ENCODE measurements at places on chromosomes 16 and 17. TPM values are rescaled to one million over a fixed set of nuclear protein-coding genes. Genes with fewer than 3 reads are reported as not detected.

- DNase-seq, result no peak
- no peaks in the 10 kb centered on the region for H3K4me1 ChIP-seq
- no peaks in the 10 kb centered on the region for H3K36me3 ChIP-seq
- no peak overlapping the region for H3K27ac ChIP-seq
- no peak overlapping the region for H3K4me3 ChIP-seq
Measured at GRCh38 chr16:66322174-66322573, 44.3 kb upstream of the CDH5 start.

GRCh38 chr16:71569621-71570020 lies 7.3 kb downstream of the TAT start:
- DNase-seq, result no peak
- H3K27ac ChIP-seq, result no peak overlapping the region
- H3K36me3 ChIP-seq, result peaks cover 13% of the 10 kb centered on the region
- no peaks in the 10 kb centered on the region for H3K27me3 ChIP-seq
- peaks cover 31% of the 10 kb centered on the region for H3K4me1 ChIP-seq

DNA sequence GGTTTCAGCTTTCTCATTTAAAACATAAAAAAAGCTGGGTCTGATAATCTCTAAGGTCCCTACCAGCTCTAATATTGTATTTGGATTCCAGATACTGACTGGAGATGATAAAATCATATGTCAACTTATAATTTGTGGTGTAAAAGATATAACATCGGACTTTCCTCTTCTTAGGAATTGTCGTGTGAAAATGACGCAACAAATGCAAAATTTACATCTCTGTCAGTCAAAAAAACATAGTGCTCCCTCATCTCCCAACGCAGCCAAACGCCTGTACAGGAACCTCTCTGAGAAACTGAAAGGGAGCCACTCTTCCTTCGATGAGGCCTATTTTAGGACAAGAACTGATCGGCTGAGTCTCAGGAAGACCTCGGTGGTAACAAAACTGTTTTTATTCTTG lies 197.3 kb downstream of the ANKFN1 start:
- H3K27ac ChIP-seq, result no peak overlapping the region
- H3K36me3 ChIP-seq, result no peaks in the 10 kb centered on the region
- H3K27me3 ChIP-seq, result no peaks in the 10 kb centered on the region

DNA sequence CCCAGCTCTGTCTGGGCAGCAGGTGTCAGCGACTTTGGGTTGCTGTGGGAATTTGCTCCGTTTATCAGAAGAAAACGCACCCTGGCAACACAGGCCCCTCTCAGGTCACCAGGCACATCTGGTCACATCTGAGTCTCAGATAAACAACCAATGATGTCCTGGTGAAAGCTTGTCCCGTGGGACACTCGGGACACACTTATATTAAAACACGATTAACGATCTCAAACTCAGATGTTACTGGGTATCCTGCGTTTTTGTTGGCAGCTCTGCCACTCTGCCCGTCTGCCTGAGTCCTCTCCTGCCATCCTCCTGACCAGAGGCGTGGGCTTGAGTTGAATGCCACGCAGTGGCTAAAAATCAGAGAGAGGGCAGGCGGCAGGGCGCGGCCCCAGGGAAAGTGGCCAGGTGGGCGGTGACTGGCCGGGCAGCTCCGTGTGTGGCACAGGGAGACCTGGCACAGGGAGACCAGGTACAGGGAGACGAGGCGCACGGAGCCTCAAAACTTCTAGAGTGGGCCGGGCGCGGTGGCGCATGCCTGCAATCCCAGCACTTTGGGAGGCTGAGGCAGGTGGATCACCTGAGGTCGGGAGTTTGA lies 2.1 kb downstream of the SECTM1 start:
- no peak for DNase-seq
- H3K4me3 ChIP-seq, result peak overlapping the region; percentile 60
- peak overlapping the region; percentile 58 for H3K27ac ChIP-seq
- peaks cover 34% of the 10 kb centered on the region for H3K36me3 ChIP-seq
- H3K4me1 ChIP-seq, result peaks cover 18% of the 10 kb centered on the region

DNA sequence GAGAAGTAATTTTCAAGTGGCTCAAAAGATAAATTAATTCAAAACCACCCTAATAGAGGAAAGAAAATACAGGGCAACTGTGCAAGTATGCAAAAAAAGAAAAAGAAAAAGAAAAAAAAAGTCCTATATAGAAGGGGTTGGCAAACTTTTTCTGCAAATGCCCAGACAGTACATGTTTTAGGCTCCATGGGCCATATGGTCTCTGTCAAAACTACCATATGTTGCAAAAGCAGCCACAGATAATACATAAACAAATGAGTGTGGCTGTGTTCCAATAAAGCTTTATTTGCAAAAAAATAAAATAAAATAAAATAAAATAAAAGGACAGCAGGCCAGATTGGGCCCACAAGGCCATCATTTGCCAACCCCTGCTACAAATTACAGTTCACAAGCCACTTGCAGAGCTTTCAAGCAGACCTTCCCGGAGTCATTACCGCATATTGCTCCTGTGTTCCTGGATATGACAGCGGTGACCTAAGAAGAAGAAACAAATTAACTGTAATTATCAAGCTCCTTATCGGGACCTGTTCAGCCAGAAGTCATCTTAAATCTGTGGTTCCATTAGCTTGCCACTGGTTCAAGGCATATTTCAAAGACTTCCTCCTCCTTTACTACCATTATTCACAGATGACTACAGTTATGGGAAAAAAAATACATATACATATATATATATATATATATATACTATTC lies 15.9 kb downstream of the ZC3H7A start:
- no peak overlapping the region for H3K4me3 ChIP-seq
- no peaks in the 10 kb centered on the region for H3K27me3 ChIP-seq
- H3K36me3 ChIP-seq, result peaks cover 73% of the 10 kb centered on the region

DNA sequence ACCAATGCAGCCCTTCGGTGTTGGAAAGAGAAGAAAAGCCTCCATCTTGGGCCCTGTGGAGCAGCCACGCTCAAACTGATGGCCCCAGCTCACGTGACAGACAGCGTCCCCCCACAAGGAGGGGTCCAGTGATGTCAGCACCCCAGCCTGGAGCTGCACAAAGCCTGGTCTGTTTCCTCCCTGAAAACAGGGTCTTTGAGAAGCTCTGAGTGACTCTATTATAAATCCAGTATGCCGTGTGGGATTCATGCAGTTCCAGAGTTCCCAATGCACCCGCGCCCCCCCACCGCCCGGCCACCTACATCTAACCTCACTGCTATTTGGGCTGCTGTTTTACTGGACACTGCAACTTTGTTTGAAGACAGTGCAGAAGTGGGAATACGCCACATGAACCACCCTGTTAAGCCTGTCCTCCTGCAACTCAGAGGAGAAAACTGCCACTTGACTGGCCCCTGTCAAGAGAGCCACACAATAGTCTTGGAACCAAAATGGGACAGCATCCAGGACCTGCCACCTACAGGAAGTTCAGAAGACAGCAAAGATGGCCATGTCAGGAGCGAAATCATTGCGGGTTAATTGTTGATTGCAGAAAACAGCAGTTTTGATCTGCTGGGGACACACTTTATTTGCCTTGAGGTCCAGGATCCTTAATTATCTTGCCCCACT lies 33.1 kb downstream of the PMP22 start:
- H3K4me1 ChIP-seq, result no peaks in the 10 kb centered on the region
- DNase-seq, result no peak
- H3K27ac ChIP-seq, result no peak overlapping the region
- H3K27me3 ChIP-seq, result no peaks in the 10 kb centered on the region
- H3K36me3 ChIP-seq, result no peaks in the 10 kb centered on the region
- no peak overlapping the region for H3K4me3 ChIP-seq

- no peaks in the 10 kb centered on the region for H3K36me3 ChIP-seq
- H3K27ac ChIP-seq, result no peak overlapping the region
- no peaks in the 10 kb centered on the region for H3K27me3 ChIP-seq
- no peaks in the 10 kb centered on the region for H3K4me1 ChIP-seq
Measured at GRCh38 chr17:69606142-69606800, 191.8 kb downstream of the MAP2K6 start.

GRCh38 chr17:72837335-72837734 lies 255.2 kb downstream of the SLC39A11 start:
- H3K4me3 ChIP-seq, result no peak overlapping the region
- no peaks in the 10 kb centered on the region for H3K27me3 ChIP-seq
- no peaks in the 10 kb centered on the region for H3K4me1 ChIP-seq
- no peak overlapping the region for H3K27ac ChIP-seq
- H3K36me3 ChIP-seq, result no peaks in the 10 kb centered on the region

DNA sequence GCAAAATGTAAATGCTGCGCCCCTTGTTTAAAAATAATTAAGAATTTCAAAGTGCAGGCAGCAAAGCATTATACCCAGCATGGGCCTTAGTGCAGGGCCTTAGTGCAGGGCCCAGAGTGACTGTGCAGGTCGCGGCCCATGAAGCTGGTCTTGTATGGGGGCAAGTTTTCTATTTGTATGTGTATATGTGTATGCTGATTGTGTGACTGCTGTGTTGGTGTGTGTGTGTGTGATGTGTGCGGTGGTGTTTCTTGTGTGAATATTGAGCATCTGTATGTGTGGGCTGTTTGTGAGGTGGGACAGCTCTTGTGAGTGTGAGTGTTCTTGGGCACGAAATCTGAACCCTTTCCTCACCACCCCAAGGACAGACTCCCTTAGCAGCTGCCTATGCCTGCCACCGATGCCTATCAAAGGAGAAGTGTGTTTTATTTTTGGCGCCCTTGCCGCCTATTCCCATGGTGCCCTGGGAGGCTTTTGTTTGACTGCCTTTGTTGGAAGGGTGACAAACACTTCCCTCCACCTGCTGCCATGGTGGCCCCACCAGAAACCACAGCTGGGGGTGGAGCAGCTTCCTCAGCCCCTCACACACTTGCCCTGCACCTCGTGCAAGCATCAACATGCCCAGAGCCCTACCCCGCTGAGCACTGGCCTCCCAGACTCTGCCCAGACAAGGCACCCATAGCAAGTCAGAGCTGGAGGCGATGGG lies 18.0 kb downstream of the CCR7 start:
- DNase-seq, result no peak
- H3K4me1 ChIP-seq, result peaks cover 20% of the 10 kb centered on the region
- no peak overlapping the region for H3K27ac ChIP-seq
- H3K27me3 ChIP-seq, result peaks cover 26% of the 10 kb centered on the region
- no peak overlapping the region for H3K4me3 ChIP-seq
- H3K36me3 ChIP-seq, result peaks cover 4% of the 10 kb centered on the region

- no peak for DNase-seq
- no peaks in the 10 kb centered on the region for H3K4me1 ChIP-seq
- H3K36me3 ChIP-seq, result no peaks in the 10 kb centered on the region
- H3K27ac ChIP-seq, result no peak overlapping the region
Measured at GRCh38 chr17:55996826-55997225, 156.4 kb upstream of the ANKFN1 start.

DNA sequence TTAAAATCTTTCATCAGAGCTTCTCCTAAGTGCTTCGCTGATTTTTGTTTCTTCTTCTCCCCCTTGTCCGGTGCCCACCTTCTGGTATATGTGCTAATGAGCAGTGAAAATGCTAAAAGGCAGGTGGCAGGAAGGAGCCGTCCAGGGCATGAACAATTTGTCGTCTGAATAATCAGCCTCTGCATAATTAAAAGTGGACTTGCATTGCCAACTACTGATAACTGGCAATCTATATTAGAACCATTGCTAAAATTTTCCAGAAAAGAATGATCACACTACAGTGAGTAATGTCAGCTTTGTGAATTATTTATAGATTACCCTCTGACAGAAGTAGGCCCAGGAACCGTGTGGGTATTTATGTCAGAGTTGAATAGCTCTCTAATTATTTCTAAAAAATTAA lies 28.1 kb downstream of the SERPINF1 start:
- no peak for DNase-seq
- H3K36me3 ChIP-seq, result peaks cover 7% of the 10 kb centered on the region
- no peak overlapping the region for H3K4me3 ChIP-seq
- no peaks in the 10 kb centered on the region for H3K27me3 ChIP-seq

- DNase-seq, result no peak
- no peak overlapping the region for H3K27ac ChIP-seq
- peaks cover 100% of the 10 kb centered on the region for H3K27me3 ChIP-seq
- H3K4me1 ChIP-seq, result no peaks in the 10 kb centered on the region
- H3K4me3 ChIP-seq, result no peak overlapping the region
Measured at GRCh38 chr16:85265161-85265784, 153.0 kb upstream of the CIBAR2 start.

GRCh38 chr17:40497695-40498094 lies 3.7 kb downstream of the TNS4 start:
- DNase-seq, result no peak
- no peak overlapping the region for H3K4me3 ChIP-seq
- no peaks in the 10 kb centered on the region for H3K36me3 ChIP-seq
- peaks cover 75% of the 10 kb centered on the region for H3K27me3 ChIP-seq
- peaks cover 20% of the 10 kb centered on the region for H3K4me1 ChIP-seq

- DNase-seq, result no peak
- H3K4me1 ChIP-seq, result peaks cover 27% of the 10 kb centered on the region
- H3K4me3 ChIP-seq, result peak overlapping the region; percentile 2
- H3K27ac ChIP-seq, result peak overlapping the region; percentile 46
- H3K27me3 ChIP-seq, result no peaks in the 10 kb centered on the region
Measured at GRCh38 chr16:11596572-11597226, 10.0 kb upstream of the LITAF start.

GRCh38 chr17:67055811-67056745 lies 11.7 kb downstream of the CACNG1 start:
- DNase-seq, result no peak
- H3K4me1 ChIP-seq, result no peaks in the 10 kb centered on the region
- H3K36me3 ChIP-seq, result no peaks in the 10 kb centered on the region
- H3K27ac ChIP-seq, result no peak overlapping the region
- no peak overlapping the region for H3K4me3 ChIP-seq

DNA sequence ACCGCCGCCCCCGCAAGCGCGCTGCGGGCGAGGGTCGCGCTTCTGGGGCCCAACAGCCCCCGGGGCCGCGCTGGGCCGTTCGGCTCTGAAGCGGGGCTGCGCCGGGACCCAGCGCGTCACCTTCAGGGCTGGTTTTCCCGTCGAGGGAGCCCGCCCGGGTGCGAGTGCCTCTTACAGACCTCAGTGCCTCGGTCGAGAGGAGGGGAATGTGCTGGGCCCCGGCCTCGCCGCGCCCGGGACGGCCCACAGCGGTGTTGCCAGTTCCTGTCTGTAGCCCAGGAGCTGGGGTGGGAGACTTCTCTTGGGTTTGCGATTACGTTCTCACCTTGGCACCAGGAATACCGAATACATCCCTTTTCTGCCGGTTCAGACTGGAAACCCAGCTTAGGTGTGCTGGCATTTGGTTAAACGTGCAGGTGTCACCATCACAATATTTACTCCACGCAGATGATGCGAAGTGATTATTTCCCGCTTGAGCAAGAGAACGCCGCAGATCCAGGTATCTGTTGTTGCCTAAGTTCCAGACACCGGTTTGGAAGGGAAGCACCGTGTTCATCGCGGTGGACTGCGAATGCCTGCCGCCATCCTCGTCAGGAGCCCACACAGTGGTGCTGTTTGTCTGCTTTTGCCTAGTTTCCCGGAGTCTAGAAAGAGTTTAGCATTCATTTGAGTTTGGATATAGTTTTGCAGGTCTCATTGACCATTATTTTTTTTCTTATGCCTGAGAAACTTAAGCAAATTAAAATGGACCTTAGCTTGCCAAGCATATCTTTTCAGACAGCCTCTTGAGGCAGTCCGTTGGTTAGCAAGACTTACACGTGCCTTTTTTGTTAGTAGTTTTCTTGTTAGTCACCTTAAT lies 914 bp downstream of the MAP1LC3B start:
- H3K4me3 ChIP-seq, result peak overlapping the region; percentile 87
- DNase-seq, result peak; percentile 42
- H3K36me3 ChIP-seq, result peaks cover 80% of the 10 kb centered on the region
- H3K27me3 ChIP-seq, result no peaks in the 10 kb centered on the region
- peak overlapping the region; percentile 85 for H3K27ac ChIP-seq

DPEP1 gene
- total RNA-seq, result not detected

KRTAP17-1 gene
- not detected for total RNA-seq

AXIN2 gene
- total RNA-seq, result 0.49 TPM

MYH2 gene
- not detected for total RNA-seq

KIF2B gene
- not detected for total RNA-seq

PDIA2 gene
- total RNA-seq, result 0.71 TPM

CMTM1 gene
- 48.4 TPM for total RNA-seq

DHRS13 gene
- 19.2 TPM for total RNA-seq

RRAD gene
- total RNA-seq, result 2.2 TPM

RNF227 gene
- 2.0 TPM for total RNA-seq
